Body of pancreas (tissue), 4 donors: ENCODE measurements at places on chromosomes 4 and X. TPM values are rescaled to one million over a fixed set of nuclear protein-coding genes. Genes with fewer than 3 reads are reported as not detected.

DNA sequence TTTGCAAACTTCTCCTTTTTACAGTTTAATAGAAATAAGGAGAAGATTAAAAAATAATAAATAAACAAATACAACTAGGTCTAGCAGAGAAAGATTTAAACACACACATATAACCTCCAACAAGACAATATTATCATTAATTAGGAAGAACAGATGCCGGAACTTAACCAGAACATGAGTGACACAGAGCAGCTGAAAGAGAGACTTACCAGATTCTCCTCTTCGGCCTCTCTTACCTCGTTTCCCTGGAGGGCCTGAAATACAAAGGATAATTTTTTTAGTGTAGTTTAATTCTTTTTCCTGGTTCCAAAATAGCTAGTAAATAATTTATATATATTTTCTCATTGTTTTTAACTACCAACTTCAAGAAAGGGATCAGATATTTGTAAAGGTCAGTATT is 252.5 kb downstream of the COL25A1 start:
- no peak for DNase-seq

GRCh38 chrX:20015422-20015821 is 24.6 kb upstream of the BCLAF3 start:
- DNase-seq, result no peak

DNA sequence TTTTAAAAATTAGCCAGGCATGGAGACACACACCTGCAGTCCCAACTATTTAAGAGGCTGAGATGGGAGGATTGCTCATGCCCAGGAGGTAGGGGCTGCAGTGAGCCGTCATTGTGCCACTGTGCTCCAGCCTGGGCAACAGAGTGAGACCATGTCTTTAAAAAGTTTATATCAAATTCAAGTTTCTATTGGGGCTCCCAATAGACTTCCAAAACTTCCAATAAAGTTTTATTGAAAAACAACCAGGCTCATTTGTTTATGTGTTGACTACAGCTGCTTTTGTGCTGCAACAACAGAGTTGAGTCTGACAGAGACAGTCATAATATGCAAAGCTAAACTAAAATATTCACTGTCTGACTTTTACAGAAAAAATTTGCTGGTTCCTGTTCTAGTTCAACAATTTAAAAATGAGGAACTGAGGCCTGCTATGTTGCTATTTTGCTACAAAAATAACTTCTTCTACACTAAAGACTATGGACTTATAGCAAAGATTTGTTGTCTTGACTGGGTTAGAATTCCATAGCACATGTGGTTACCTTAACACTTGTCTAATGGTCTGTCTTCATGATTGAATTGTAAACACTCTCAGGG is 63.3 kb upstream of the RELL1 start:
- DNase-seq, result no peak

DNA sequence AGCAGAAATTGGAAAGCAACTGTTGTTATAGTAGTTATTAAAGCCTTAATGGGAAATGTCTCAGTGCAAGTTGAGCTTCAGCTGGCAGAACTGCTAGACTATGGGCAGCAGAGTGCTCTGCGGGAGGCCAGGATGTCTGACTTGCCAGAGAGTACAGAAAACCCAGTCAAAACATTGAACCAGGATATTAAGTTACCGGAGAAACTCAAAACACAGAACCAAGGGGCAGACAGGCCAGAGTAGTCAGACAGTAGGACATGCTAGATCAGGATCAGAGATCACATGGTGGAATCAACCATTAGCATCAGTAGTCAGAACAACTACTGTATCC is 72.9 kb upstream of the TNIP3 start:
- no peak for DNase-seq

DNA sequence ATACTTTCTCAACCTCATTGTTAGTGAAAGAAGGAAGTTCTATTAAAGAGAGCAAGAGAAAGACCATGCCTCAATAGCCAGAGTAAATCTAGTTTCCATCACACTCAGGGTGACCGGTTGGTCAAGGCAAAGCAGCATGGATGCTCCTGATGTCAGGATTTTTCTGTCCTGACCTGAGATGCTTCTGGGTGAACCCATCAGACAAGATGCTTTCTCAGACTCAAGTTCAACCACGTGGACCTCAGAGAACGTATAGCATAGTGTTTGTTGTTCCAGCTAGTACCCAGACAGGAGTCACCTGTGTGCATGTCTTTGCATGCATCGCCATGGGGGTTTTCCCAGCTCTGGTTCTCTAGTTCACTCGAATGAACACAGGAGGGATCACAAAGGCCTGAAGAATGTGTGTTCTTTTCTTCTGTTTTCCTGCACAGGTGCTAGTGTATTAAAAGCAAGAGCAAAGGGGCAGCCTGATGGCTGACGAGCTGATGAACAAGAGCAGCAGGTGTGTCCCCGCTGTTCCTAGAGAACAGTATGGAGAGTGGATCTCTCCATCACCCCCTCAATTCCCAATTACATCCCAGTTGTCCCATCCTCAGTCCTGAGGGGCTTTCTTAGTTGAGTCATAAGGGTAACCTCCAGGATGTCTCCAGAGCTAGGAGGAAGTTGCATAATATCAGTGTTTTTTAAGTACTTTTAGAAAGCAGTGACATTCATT is 110.5 kb upstream of the ENPP6 start:
- DNase-seq, result no peak

DNA sequence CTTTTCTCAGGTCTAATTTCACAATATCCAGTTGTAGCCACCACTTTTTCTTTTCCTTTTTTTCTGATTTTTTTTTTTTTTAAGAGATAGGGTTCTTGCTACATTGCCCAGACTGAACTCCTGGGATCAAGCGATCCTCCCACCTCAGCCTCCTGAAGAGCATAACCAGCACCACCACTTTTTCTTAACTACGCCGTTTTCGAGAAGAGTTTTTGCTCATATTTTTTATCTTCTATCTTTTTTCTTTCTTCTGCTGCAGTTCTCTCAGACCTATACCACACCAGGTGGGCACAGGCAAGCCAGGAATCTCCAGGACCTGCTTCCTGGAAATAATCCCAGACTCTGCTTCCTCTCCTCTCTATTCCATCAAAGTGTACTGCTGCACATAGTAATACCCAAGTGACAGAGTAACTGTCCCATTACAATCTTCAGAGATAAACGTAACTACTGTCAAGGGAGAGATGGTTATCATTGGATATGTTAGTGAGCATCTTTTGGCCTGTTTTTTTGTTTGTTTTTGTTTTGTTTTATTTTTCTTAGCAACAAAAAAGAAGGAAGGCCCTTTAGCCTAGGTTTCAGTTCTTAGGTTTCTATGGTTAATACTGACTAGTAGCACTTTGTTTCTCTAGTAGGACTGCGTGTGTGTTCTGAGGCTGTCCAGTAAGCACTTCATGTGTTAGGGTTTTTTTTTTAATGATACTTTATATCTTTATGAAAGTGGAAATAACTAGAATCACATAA is 59.2 kb upstream of the TXK start:
- DNase-seq, result no peak

- no peak for DNase-seq
Measured at GRCh38 chr4:93842601-93843252, 14.2 kb downstream of the ATOH1 start.

DNA sequence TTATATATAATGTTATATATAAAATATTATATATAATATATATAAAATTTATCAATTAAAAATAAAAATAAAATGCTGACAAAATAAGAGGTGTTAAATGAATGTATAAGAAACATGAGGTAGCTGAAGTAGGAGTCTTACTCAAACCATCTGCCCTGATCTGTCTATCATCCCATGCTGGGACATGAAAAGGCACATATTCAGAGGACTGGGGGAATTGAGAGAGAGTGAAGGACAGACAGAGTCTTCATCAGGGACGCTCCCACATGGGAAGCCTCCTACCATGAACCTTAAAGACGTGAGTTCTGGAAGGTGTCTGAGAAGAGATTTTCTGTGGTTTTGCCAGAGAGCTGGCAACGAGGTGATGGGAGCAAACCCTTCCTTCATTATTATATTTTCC is 4.1 kb upstream of the ARSF start:
- no peak for DNase-seq

DNA sequence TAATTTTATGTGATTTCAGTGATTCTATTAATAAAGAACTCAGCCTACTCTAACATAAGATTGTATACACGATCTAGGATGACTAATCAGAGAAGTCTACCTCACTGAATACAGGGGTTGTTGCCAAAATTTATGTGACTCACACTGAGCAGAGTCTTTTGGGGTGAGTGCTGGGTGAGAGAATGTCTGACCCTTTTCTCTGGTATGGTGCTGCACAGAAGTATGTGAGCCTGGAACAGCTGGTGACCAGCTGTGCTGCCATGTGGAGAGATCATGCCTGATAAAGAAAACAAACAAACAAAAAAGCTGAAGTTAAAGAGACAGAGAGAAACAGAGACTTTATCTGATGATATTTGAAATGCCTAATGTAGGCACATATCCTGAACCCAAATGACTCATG is 618.1 kb upstream of the GRIA3 start:
- peak; percentile 10 for DNase-seq

- no peak for DNase-seq
Measured at GRCh38 chr4:87910795-87911194, 64.7 kb upstream of the SPP1 start.

DNA sequence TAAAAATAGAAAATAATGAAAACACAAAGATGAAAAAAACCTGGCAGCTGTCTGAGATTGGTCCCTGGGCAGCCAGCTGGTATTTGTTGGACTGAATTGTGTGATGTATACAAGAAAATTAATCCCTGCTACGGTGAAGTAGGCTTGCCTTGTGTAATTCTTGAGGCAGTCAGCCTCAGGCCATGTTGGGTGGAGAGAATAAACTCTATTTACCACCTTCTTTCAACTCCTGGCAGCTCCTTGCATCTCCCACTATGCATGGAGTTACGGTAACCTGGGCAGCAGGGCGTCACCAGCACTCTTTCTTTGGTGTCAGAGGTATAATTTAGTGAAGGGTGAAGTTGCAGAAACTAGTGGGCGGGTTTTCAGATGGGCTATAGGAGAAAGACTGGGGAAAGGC is 3.5 kb downstream of the SPIN2A start:
- no peak for DNase-seq

DNA sequence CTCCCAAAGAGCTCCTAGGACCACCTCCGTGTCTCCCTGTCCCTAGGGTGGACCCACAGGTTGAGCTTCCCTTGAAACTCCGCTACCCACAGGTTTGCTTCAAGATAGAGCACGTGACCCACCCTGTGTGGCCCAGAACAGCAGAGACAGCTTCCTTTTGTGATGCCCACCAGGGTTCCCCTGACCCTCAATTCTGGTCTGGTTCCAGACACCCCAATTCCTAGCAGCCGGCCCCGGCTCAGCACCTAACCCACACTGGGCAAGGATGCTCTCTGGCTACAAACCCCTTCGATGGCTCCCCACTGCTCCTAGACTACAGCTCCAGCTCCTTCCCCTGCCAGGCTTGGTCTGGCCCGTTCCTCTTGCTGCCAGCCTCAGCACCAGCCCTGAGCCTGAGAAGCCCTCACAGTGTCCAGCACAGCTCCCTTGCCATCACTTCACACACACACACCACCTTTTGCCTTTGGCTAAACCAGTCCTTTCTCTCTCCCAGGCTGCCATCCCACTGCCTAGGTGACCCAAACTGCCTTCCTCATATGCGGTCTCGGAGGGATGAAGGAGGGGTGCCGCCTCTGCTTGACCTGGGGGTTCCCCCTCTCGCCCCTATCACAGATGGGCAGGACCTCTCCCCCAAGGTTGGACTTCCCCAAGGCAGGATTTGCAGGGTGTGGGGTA is 6.2 kb downstream of the PNCK start:
- DNase-seq, result no peak

DNA sequence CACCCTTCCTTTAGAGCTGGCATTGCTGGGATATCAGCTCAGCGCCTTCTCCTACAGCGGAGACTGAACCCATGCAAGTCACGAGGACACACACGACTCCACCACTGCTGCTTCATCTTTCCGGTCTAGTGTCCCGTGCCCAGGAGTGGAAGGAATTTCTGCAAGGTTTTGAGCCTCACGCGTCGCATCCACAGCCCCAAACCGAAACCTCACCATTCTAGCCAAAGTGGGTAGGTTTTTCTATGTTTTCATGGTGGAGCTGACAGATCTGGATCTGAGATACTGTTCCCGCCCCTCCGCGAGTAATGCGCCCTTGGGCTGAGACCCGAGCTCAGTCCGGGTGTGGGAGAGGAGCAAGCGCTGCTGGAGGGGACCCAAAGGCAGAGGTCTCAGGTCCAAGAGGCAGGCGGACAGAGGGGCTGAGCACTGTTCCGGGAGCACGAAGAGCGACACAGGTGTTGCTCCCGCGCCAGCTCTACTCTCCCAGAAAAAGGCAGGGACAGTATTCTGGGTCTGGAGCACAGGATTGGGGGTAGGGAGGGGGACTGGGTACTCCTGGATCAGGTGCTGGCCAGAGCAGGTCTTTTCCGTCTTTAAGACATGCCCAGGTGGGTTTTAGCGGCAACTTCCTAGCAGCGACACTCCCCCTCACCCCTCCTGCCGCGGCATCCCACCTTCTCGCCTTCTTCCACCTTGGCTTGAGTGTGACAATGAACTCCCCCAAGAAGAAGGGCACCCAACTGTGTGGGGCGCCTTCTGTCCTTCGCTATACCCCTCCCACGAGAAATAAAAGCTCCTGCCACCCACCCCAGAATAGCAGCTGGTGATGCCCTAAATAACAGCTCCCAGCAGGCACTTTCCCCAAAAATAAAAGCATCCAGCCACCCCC is 1.8 kb downstream of the EPHA5 start:
- peak; percentile 15 for DNase-seq

GRCh38 chr4:73599182-73599581 is 21.1 kb downstream of the RASSF6 start:
- DNase-seq, result peak; percentile 54

Gene PABPC5
- total RNA-seq, result not detected

Gene MAGEE1
- 2.3 TPM for total RNA-seq

Gene MAGIX
- 40.9 TPM for total RNA-seq

Gene FAM193A
- 22.7 TPM for total RNA-seq

Gene ADGRL3
- total RNA-seq, result 0.33 TPM

Gene PCSK1N
- 110 TPM for total RNA-seq
